ENCODE measurements at places on chromosomes 6 and 20.

GRCh38 chr6:124682751-124683150 lies 279.5 kb upstream of the RNF217 start:
- DNase-seq = no peak

DNA sequence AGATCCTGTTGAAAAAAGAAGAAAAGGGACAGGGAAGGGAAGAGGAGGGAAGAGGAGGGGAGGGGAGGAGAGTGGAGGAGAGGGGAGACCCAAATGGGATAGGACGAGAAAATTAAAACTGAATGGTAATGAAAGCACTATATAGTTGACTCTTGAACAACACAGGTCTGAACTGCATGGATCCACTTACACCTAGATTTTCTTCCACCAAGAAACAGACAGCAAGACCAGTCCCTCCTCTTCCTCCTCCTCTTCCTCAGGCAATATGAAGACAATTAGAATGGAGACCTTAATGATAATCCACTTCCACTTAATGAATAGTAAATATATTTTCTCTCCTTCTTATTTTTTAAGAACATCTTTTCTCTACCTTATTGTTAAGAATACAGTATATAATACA lies 113.5 kb downstream of the EPB41L2 start:
- no peak for DNase-seq

- DNase-seq = peak; percentile 76
Measured at GRCh38 chr6:70955441-70956190, 1.2 kb downstream of the B3GAT2 start.

GRCh38 chr6:154673919-154674318 lies 59.3 kb upstream of the SCAF8 start:
- no peak for DNase-seq

GRCh38 chr20:824916-825315 lies 8.6 kb upstream of the FAM110A start:
- no peak for DNase-seq

DNA sequence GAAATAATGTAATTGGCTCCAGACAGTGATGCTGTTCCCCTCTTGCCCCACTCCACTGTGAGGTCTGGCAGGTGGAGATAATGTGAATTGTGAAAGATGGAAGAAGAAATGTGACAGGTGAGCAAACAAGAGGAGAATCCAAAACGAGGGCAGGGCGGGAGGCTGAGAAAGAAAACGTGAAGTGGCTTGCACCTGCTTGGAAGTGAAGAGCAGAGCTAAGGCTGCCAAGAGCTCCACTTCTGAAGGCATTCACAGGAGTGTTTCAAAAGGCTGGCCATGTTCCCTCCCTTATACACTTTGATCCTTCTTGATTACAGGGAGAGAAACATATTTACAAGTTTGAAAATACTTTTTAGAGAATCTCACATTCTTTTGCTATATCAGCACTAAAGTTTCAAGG lies 359.4 kb downstream of the EPHA7 start:
- no peak for DNase-seq

GRCh38 chr6:25136854-25137253 lies 142.3 kb upstream of the CARMIL1 start:
- DNase-seq = no peak

DNA sequence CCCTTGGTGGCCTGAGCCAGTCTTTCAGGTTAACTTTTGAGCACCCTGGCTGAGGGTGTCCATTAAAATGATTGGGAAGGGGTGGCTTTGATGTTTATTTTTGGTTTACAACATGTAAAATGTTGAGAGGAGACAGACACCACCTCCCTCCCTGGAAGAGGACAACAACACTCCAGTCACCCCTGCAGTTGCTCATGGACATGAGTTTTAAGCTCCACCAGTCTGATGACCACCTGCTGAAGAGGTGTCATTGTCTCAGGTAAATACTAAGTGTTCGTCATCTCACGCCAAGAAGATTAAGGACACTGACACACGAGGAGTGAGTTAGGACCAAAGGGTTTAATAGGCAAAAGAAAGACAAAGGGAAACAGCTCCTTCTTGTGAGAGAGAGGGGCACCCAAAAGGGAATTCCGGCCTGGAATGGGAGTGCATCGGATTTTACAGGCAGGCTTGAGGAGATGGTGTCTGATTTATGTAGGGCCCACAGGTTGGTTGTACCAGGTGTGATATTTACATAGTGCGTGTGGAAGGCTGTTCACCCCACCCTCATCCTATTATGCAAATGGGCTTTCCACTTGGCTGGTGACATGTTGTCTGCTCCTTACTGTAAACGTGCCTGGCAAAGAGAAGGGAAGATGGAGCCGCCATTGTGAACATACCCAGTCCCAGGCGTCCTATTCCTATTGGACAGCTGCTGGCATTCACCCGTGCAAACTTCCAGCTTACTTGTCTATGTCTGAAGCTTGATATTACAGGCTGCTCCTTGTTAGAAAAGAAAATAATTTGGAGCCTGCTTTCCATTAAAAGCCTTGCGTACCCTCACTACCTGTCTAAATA lies 6.6 kb downstream of the HLA-B start:
- no peak for DNase-seq

DNA sequence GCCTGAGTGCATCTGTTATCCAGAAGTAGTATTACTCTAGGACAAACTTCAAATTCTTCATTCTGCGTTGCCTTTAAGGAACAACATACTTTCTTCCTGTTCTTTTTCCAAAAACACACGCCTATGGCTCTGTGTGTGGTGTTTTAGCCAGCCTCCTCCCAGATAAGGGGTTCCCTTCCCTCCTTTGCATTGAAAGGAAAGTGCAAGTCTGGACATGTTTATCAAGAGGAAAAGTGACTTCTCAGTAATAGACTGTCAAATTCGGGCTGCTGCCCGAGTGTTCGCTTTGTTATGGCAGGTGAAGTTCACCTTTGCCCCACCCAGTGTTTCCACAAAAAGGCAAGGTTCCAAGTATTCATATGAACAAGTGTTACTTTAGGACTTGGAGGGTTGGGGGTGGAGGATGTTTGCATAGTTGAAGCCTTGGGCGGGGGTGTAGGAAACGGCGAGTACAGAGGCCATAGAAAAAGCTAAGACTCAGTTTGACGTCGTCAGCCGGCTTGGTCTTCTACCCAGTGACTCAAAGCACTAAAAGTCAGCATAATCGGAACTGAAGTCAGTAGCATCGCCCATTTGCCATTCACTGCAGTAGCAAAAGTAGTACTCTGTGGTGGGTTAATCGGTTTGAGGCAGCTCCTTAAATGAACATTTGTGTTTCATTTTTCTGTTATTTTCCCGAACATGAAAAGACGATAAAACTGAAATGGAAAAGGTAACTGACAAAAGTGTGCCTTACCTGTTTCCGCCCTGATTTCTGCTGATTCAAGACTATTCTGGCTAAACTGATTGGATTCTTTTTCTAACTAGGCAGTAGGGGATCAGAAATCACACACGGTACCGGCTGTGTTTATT lies 12.5 kb downstream of the PRDM1 start:
- no peak for DNase-seq

GRCh38 chr6:42049116-42049809 lies 1.1 kb upstream of the TAF8 start:
- DNase-seq = no peak

- DNase-seq = no peak
Measured at GRCh38 chr6:89239338-89239737, 22.2 kb upstream of the GABRR1 start.

GRCh38 chr6:149727793-149728498 lies 10.0 kb upstream of the LATS1 start:
- no peak for DNase-seq

- no peak for DNase-seq
Measured at GRCh38 chr6:95882371-95882770, 133.4 kb upstream of the FUT9 start.

Data from GM19239 (cell line).